ENCODE measurements at places on chromosomes 1 and 21.
A peak's percentile ranks its signal among the peaks of the same experiment; 100 is the strongest.

DNA sequence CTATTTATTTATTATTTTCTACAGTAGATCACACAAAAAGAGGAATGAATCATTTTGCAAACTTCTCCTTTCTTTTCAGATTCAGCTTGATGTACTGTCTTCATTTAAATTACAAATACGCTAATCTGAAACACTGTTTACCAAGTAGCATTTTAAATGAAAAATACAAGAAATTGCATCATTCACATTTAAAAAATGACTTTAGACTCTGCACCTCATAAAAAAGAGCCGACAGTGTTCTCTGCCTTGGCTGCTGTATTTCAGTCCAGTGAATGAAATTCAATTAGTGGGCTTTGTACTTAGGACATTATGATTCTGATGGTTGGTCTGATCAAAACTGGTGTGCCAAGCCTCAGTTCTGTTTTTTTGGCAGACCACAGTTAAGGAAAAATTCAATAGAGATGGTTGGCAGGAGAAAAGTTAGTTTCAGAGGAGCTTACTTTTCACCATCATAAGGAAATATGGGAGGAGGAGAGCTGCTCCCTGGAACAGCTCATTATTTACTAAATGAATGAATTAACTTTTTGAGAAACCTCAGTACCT is 222.4 kb upstream of the ESRRG start:
- DNase-seq, result no peak

DNA sequence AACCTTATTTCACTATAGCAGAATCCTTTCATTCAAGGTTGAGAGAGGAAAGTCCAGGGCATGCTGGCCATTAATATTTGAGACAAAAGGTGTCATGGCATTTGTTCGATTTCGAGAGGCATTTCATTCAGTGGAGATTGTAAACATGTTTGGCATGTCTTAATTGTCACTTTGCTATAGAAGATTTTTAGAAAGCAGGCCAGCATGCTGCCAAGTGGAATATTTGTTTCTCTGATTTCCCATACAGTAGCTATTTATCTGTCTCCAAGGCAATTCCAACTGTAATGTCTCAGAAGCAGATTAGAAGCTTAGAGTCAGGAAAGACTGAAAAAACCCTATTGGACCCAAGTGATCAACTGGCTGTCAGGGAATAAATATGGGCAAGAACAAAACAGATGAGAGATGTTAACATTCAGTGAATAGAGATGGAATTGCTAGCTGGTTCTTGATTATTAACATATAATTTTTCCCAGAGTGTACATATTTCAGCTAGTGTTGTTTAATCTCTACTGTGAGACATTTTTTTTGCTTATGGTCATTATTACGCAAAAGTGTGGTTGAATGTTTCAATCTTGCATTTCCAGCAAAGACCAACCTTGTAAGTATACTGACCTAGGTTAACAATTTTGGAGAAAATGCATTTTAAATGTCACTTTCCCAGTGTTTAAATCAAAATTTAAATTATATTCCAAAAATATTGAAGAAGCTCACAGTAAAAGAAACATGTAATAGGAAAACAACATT is 174.6 kb downstream of the KCNK2 start:
- no peak for DNase-seq

- no peak for DNase-seq
Observed at GRCh38 chr21:35840197-35840799, 220.0 kb downstream of the SETD4 start.

GRCh38 chr1:243179720-243180119 is 75.4 kb downstream of the CEP170 start:
- no peak for DNase-seq

DNA sequence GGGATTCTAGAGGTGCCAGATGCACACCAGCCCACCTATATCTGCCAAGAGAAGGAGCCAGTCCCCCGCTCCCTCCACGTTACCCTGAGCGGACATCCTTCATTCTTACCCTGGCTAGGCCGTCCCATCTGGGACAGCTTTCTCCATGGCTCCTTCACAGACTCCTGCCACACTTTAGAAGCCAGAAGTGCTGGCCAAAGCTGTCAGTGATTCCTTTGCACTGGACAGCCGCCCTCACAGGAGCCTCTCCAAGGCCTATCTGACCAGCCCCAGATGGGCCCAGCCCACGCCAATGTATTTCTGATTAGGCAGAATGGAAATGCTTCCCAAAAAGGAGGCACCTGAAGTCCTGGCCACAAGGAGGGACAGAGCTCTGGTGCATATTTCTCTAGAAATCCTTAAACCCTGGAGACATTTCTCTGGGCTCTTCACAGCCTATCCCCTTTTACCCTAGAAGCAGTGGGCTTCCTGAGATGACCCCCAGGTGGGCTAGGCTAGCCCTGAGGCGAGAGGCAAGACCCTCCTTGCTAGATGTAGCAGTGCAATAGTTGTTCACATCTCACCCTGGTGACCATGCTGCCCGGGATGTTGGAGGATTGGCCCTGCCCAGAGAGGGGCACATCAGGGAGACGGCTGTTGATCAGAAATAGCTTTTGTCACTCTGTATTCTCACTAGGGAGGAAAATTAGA is 44.1 kb downstream of the RASSF5 start:
- no peak for DNase-seq

- DNase-seq, result no peak
Observed at GRCh38 chr1:188382851-188383250, 1554.1 kb downstream of the PLA2G4A start.

- DNase-seq, result no peak
Observed at GRCh38 chr21:19781881-19782652, 1216.1 kb upstream of the NCAM2 start.

GRCh38 chr1:43521078-43521477 is 9.6 kb upstream of the PTPRF start:
- DNase-seq, result no peak

GRCh38 chr1:168466092-168466713 is 77.6 kb downstream of the XCL2 start:
- DNase-seq, result no peak

- DNase-seq, result no peak
Observed at GRCh38 chr1:214476986-214477870, 74.2 kb downstream of the PTPN14 start.

DNA sequence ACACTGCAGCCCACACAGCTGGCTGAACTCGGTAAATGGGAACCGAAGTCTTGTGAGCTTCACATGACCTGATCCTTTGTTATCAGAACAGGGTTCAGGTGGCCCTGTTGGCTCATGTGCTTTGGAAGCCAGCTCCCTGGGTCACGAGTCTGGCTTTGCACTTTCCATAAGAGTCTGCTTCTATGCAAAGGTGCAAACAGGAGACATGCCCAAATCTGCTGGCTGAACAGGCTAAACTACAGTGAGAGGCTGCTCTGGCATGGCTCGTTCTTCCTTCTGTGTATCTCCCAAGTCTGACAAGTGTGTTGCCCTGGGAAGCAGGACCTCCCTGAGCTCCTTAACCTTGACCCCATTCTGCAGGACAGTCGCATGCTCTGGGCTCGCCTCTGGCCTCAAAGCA is 549.6 kb downstream of the KIF26B start:
- DNase-seq, result no peak

- no peak for DNase-seq
Observed at GRCh38 chr1:62355095-62355494, 35.9 kb upstream of the KANK4 start.

GRCh38 chr1:236724506-236724905 is 38.2 kb downstream of the ACTN2 start:
- DNase-seq, result no peak

DNA sequence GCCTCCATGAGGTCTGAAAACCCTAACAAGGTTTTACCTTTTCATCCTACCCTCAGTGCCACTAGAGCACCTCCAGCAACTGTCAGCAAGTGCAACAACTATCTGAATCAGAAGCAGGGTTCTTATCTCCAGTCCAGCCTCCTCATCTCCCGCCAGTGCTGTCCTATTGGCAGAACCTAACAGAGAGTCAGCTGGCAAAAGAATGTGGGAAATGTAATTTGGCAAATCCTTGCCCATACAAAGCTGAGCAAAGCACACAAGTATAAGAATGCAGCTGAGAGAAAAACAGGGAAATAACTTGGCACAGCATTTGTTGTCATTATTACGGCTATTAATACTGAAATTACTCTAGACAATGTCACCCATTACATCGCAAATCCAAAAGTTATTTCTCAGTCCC is 124.2 kb downstream of the ATP6V1G3 start:
- no peak for DNase-seq

GRCh38 chr1:84223751-84224432 is 77.6 kb upstream of the SAMD13 start:
- no peak for DNase-seq

GRCh38 chr1:55057270-55057955 is 18.1 kb downstream of the PCSK9 start:
- no peak for DNase-seq

GRCh38 chr1:226181996-226182714 is 4.4 kb downstream of the ACBD3 start:
- peak; percentile 27 for DNase-seq

- DNase-seq, result peak; percentile 70
Observed at GRCh38 chr21:42039911-42040351, 29.8 kb upstream of the ZBTB21 start.

- no peak for DNase-seq
Observed at GRCh38 chr1:204959374-204959773, 83.6 kb upstream of the CNTN2 start.

DNA sequence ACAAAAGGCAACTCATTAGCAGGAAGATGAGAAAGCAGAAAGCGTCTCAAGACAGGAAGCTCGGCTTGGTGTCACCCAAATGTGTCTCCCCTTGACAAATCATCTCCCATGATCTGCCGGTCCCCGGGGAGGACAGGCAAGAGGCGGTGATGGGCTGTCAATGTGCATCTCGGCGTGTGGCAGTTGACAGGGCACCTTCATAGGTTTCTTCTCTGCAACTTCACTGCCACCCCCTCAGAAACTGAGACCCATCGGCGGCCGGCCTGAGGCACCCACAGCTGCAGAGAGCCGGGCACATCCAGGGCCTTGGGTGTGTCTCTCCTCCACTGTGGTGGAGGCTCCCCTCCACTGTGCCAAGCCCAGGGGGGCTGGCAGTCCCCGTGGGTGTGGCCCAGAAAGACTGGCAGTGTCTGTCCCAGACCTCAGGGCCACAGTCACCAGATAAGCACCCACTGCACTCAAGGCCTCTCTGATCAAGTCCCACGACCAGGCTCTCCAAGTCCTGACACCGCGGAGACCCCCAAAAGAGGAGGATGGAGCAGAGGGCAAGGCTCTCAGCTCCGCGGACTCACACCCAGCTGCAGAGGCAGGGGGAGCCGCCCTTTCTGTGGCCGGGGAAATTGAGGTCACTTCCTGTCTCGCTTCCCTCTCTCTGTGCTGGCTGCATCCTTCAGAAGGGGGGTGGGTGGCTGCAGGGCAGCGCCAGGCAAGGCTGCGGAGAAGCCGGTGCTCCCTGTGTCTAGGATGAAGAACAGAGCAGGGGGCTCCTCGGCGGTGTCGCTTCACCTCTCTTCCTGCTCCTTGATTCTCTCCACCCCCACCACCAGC is 39.6 kb upstream of the LBR start:
- no peak for DNase-seq
